ENCODE measurements at places on chromosomes 1 and 21.

DNA sequence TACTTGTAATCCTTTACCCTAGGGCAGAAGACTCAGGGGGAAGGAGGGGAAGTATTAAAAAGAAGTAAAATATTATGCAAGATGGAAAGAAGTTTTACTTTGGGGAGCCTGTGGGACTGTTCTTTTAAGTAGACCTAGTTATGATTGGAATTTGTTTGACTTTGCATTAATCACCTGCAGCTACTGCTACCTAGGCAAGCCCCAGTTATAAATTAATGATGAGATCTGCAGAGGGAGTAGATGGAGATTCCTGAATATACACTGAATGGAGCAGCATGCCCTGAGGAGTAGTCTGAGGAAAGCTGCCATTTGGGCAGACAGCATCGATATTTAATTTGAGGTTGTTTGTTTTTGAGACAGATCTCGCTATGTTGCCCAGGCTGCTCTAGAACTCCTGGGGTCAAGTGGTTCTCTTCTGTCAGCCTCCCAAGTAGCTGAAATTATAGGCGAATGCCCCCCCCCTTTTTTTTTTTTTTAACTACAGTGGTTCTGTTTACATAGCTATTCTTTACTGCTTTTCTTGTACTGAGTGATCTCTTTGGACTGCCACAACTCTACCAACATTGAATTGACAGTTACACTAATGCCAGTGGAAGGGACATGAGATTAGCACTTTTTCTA, 81.4 kb upstream of the SERTAD4 start:
- no peak for DNase-seq

DNA sequence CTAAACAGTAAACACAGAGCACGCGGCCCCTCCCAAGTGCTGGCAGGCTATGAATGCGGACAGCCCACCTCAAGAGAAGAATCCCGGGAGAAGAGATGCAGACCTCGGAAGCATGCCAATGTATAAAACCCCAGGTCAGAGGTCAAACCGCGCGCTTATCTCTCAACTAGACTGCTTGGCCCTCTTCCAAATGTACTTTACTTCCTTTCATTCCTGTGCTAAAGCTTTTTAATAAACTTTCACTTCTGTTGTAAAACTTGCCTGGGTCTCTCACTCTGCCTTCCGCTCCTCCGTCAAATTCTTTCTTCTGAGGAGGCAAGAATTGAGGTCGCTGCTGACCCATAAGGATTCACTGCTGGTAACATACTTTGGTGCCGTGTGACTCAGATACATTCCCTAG, 216.0 kb downstream of the S1PR1 start:
- DNase-seq, result no peak

DNA sequence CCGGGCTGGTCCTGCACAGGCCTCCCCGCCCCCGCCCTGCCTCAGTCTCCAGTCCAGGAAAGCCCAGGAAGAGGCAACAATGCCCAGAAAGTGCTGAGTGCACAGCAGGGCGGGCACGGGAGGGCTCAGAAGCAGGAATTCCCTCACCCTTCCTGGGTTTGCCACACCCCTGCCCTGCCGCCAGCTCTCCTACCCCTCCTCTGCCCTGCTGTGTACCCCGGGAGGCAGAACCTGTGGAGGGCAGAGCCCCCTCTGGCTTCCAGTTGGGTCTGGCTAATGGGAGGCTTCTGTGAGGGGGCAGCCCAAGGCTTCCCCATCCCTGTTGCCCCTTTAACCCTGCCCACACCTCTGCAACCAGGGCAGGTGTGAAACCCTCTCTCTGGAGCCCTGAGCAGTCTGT, 47.5 kb upstream of the CSF3R start:
- DNase-seq, result no peak

DNA sequence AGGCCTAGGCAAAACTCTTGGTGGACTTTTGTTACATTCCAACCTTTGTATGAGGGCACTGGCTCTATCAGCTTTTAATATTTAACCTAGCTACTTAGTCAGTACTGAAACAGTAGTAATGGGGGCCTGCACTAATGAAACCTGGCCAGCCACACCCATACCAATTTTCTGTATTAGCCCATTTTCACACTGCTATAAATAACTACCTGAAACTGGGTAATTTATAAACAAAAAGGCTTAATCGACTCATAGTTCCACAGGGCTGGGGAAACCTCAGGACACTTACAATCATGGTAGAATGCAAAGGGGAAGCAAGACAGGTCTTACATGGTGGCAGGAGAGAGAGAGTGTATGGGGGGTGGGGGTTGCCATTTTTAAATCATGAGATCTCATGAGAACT, 245.7 kb upstream of the RGS18 start:
- DNase-seq, result no peak
